ENCODE measurements at places on chromosomes 3 and 15. TPM values are rescaled to one million over a fixed set of nuclear protein-coding genes. Genes with fewer than 3 reads are reported as not detected.

The ACTRT3 gene
- 0.68 TPM for total RNA-seq

The PP2D1 gene
- not detected for total RNA-seq

The EIF3J gene
- total RNA-seq, result 71.7 TPM

The CHMP2B gene
- total RNA-seq, result 30.8 TPM

The OR5H14 gene
- total RNA-seq, result not detected

The PAQR5 gene
- 9.9 TPM for total RNA-seq

GRCh38 chr15:85950101-85950500 is 129.6 kb upstream of the AGBL1 start:
- no peak overlapping the region for H3K27ac ChIP-seq
- no peaks in the 10 kb centered on the region for H3K36me3 ChIP-seq
- no peaks in the 10 kb centered on the region for H3K4me1 ChIP-seq

DNA sequence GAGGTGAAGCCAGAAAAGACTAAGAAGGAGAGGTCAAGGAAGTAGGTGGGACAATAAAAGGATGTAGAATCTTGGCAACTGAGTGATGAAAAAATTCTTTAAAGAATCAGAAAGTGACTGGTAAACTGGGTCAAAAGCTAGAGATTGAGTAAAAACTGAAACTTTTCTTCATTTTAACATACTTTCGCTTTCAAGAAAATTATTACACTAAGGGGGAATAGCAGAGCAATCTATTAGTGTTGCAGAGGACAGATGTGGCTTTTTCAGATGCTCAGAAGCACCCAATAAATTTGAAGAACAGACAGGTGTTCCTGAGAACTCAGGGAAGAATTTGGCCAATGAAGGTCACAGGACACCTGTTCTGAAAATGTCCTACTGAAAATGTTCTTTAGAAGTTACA is 805.4 kb upstream of the ALCAM start:
- no peak overlapping the region for H3K27ac ChIP-seq
- no peaks in the 10 kb centered on the region for H3K27me3 ChIP-seq
- no peaks in the 10 kb centered on the region for H3K4me1 ChIP-seq
- no peaks in the 10 kb centered on the region for H3K36me3 ChIP-seq
- H3K4me3 ChIP-seq, result no peak overlapping the region

GRCh38 chr3:33790091-33790490 is 8.3 kb upstream of the PDCD6IP start:
- H3K4me3 ChIP-seq, result no peak overlapping the region
- no peak for DNase-seq
- H3K27me3 ChIP-seq, result no peaks in the 10 kb centered on the region

DNA sequence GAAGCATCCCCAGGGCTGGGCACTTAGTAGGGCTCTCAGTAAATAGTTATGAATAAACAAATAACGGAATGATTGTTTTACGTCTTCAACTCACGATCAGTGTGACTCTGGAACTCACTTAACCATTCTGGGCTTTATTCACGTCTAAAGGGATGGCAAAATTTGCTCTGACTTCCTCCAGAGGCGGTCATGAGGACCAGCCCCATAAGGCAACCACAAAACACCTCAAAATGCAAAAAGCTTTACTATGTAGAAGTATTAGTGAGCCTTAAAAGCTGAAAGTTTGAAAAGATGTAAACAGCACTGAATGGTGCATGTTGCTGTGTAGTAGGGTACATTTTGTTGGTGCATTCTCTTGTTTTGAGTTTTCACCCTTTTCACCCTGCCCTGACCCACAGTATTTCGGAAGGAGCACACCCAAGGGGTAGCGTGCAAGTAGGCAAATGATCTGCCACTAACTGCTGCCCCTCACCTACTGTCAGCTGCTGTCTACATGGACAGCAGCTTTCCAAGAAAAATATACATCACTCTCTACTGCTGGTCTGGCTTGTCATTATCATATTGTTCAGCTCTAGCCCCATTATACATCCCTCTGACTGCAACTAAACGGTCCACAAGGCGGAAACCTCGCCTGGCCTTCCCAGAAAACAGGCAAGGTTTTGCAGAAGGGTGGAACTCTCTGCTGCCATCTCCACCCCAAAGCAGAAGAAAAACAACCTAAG is 308.5 kb upstream of the PROK2 start:
- no peak overlapping the region for H3K27ac ChIP-seq
- DNase-seq, result no peak
- no peak overlapping the region for H3K4me3 ChIP-seq
- H3K4me1 ChIP-seq, result no peaks in the 10 kb centered on the region
- no peaks in the 10 kb centered on the region for H3K36me3 ChIP-seq

- H3K36me3 ChIP-seq, result peaks cover 8% of the 10 kb centered on the region
- no peak overlapping the region for H3K4me3 ChIP-seq
- H3K27ac ChIP-seq, result no peak overlapping the region
- H3K4me1 ChIP-seq, result peaks cover 13% of the 10 kb centered on the region
Observed at GRCh38 chr15:76235186-76235826, 76.0 kb downstream of the ETFA start.
